Endothelial cell (in vitro differentiated cells): ENCODE measurements at places on chromosomes 3 and 15. TPM values are rescaled to one million over a fixed set of nuclear protein-coding genes. Genes with fewer than 3 reads are reported as not detected.

The CA12 gene
- 0.44 TPM for total RNA-seq

GRCh38 chr15:40506964-40507571, 36.3 kb downstream of the CHST14 start:
- peak; percentile 82 for DNase-seq

The GPR160 gene
- total RNA-seq, result 14.6 TPM

The PLA2G4B gene
- 2.9 TPM for total RNA-seq

- no peak for DNase-seq
Observed at GRCh38 chr3:120394347-120394746, 45.2 kb upstream of the LRRC58 start.
